ENCODE measurements at places on chromosomes 3 and 15.

DNA sequence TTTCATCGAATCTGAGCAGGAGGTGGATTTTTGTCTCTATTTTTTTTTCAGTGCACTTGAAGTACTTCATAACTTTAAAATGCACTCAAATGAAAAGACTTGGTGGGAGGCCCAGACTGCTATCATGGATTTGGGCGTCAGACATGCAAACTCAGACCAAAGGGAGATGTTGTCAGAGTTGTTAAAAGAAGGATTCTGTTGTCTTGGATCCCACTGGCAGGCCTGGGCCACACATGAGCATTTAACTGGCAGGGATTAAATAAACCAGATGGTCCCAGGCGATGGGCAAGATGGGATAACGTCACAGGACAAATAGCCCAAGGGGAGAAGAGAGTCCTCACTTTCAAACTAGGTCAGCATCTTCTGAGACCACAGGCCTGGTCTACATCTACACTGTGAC lies 15.4 kb downstream of the RTP1 start:
- no peak for DNase-seq

DNA sequence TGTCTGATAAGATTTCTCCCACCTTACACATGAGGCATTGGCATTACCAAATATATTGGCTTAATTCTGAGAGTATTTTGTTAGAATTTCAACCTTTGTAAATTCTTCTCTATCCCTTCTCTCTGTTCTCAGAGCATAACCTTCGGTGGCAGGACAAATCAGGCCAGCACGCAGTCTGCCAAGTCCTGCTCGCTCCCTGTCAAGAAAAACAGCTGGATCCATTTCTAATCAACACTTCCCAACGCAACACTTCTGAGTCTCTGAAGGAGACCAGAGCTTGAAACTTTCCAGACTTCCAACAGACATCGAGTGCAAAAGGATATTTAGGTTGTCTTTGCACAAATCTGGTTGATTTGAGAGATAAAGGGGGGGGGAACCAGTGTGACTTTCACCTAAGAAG lies 125.7 kb downstream of the SV2B start:
- DNase-seq = no peak

DNA sequence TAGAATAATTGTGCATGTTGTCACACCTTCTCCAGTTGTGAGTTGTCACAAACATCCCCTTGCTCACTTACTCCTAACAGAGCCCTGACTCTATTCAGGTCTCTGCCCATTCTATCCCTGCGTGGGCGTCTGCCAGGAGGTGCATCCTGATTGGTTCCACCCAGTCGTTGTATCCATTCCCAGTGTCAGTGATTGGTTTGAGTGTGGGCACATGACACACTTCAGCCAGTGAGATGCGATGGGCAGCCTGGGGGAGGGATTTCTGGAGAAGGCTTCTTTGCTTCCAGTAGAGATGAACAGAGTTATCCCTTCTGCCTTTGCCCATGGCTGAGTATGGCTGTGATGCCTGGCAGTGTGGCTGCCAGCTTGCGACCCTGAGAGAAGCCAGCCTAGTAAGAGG lies 18.7 kb downstream of the PXYLP1 start:
- DNase-seq = no peak

DNA sequence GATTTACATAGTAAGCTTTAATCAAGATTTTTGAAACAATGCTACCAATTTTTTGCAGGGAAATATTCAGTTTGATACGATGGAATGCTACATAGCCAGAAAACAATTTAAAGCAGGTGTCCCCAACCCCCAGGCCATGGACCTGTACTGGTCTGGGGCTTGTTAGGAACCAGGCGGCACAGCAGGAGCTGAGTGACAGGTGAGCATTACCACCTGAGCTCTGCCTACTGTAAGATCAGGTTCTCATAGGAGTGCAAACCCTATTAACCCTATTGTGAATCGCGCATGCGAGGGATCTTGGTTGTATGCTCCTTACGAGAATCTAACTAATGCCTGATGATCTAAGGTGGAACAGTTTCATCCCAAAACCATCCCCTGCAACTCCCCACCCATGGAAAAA lies 322.6 kb upstream of the NECTIN3 start:
- no peak for DNase-seq

GRCh38 chr3:194397757-194398312 lies 1.2 kb downstream of the GP5 start:
- DNase-seq = no peak

DNA sequence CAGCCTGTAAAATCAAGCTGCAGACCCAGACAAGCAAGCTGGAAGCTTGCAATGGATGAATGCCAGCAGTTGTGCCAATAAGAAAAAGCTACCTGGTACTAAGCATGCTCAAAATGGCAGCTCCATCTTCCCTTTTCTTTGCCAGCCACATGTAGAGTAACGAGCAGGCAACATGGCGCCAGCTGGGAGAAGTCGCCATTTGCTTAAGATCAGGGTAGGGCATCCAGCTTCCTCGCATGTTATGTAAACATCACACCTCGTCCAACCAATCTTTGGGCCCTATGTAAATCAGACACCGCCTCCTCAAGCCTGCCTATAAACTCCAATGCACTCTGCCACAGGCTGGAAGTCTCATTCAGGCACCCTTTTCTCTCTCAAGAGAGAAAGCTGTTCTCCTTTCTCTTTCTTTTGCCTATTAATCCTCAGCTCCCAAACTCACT lies 973.9 kb downstream of the FHIT start:
- no peak for DNase-seq

DNA sequence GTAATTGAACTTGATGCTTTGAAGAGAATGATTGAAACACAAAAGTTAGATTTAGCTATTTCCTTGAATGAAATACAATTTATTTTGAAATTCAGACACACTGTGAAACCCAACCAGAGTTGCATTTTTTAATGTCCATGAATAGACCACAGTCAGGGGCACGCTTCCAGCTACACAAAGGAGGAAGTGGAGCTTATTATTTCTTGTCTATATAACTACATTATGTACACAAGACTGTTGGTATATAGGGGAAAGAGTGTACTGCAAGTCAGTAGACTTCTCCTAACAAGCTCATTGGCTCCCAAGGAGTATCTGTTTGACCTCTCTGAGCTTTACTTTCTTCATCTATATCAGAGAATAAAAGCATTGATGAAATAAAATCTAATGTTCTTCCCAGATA lies 326.2 kb downstream of the RYR3 start:
- DNase-seq = no peak

- no peak for DNase-seq
These were observed 17.9 kb upstream of the LRRK1 start for GRCh38 chr15:100901296-100901695.

GRCh38 chr3:54621184-54621583 lies 306.7 kb downstream of the LRTM1 start:
- no peak for DNase-seq

- DNase-seq = no peak
These were observed 617.1 kb downstream of the NR2F2 start for GRCh38 chr15:96947296-96948229.

DNA sequence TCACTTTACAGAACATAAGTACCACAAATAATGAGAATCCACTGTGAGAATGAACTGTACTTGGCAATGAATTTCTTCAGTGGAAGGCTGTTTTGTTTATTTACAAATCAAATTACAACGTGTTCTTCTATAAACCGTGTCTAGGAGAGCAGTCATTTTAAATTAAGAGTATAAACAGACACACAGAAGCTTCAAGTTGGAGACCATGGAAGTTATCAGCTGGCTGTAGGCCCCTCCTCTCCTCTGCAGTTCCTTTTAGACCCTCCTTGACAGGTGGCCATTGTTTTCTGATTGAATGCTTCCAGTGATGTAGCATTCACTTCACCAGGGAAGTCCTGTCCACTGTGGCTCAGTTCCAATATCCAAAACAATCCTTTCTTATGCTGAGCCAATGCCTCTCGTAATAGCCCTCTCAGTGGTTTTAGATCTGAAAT lies 7.3 kb upstream of the MAPK6 start:
- DNase-seq = peak; percentile 43

DNA sequence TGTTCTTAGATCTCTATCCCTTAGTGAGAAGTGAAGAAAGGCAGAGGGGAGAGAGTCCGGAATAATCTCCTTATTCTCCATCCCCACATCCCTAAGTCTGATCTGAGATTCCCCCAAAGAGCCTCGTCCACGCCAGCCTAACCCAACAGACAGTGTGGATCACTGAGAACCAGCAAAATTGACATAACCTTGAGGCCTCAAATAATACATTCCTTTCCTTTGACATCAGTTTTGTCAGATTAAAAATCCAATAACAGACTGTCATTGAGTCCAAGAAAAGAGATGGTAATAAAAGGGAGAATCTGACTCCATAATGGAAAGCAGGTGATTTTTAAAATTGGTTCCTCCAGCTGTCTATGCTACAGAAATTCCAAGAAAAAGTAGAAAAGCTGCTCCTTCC lies 7.7 kb upstream of the SIAH2 start:
- no peak for DNase-seq

- DNase-seq = no peak
These were observed 196.8 kb downstream of the ADAMTSL3 start for GRCh38 chr15:83850501-83851245.

DNA sequence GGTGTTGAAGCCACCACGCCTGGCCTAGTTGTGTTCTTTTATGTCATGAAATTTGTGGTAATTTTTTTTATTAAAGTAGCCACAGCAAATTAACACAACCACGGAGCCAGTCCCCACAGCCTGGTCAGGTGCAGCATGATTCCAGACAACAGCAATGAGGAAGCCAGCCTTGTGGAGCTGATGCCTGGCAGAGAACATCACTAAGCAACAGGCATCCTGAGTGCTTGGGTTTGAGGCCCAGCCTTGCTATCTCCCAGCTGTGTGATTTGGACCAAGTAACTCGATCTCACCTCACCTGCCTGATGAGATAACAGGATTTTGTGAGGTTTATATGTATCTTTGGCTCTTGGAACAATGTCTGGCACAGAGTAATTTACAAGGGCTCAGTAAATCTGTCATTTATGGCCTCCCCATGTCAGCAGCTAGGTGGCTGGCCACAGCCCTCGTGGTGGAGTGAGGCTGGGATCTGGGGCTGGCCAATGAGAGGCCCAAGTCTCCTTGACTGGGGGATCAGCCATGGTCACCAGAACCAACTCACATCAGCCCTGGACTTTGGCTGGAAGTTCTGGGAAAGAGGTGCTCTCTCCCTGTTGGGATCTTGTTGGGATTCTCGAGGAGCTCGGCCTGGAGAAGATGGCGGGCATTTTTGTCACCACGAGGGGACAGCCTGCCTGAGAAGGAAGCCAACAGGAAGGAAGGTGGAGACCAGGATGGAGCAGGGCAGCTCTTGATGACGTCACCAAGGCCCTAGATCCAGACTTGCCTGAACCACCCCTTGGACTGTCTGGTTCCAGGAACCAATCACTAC lies 22.8 kb upstream of the FLNB start:
- peak; percentile 48 for DNase-seq

DNA sequence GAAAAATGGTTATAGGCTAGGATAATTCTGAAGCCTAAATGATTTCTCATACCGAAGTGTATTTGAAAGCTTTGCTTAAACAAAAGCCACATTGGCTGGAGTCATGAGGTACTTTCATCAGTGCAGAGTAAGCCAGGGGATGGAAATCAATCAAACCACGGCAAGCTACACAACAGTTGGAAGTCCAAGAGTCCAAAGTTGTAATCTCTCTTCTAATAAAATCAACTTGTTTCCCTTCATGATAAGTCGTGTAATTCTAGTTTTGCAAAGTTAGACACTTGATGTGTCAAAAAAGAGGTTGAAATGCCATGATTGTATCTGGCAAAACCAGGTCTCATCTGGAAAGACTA lies 250.5 kb upstream of the VEPH1 start:
- DNase-seq = no peak

- DNase-seq = no peak
These were observed 281.4 kb upstream of the CTDSPL start for GRCh38 chr3:37580237-37580636.

DNA sequence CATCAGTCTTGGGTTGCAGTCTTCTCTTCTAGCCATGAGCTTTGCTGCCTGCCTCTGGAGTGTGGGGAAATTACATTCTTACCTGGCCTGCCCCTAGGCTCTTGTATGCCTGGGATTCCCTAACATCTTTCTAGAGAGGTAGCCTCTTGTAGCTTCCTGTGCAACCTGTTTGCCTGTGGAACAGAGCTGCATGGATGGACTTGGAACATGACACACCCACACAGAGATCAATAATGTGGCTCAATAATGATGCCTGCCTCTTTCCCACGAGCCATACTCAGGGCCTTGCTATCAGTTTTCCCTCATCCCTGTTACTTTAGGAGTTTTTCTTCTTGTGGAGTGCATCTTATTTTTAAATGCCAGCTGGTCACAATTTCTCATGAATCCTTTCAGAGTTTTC lies 11.4 kb downstream of the CHCHD6 start:
- DNase-seq = no peak

DNA sequence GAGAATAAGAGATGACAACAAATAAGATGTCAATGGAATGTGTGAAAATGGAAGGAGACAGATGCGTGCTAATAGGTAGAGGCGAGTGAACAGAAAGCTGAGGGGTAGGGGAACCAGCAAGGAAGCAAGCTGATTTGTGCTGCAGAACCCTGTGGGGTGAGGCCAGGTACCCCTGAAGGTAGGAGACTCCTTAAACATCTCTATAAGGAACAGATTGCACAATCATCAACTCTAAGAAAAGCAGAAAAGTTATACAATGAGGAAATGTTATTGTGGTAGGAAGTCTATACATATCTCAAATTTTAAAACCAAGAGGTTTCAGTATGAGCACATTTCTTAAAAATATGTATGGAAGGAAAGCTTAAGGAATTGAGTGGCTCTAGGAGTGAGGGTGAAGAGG lies 315.0 kb upstream of the TPM1 start:
- DNase-seq = no peak

DNA sequence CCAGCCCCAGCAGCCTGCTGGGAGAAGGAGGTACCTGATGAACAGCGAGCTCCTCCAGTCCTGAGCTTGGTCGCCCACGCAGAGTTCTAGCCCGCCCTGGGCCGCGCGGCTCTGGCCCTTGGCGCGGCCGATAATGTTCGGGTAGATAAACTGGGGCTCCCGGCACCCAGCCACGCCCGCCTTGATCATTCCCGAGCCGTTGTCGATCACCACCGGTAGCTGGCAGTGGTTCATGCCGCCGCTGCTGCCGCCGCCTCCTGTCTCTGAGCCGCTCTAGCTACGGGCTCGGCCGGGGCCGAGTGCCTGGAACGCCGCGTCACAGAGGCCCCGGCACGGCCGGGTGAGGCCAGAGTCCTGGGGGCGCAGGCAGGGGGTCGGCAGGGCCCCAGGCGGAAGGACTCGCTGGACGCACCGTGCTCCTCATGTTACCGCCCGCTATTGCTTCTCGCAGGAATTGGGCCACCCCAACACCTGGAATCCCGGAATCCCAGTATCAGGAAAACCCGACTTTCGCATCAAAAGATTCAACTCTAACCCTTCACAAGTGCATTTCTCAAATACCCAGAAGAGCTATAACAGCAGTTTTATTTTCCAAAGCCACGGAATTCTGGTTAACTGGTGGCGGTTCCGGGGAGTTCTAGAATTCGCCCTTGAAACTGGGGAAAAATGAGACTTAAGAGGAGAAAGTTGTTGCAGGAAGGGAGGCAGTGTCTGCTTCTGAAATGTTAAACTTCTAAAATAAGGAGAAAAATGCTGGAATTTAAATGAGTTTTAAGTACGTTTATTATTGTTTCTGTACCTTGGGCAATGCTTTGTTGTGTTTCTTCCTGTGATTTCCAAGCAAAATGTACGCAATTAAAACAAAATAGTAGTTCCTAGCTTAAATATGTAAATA lies at the start of gene ACTRT3:
TSS of gene ACTRT3 (minus strand) at position 275 of the 895 bp plus-strand sequence. CDS start at position 234, 41 bp downstream.
- peak; percentile 82 for DNase-seq

GRCh38 chr3:72123908-72124441 lies 339.0 kb upstream of the PROK2 start:
- DNase-seq = no peak

GRCh38 chr15:94338243-94338846 lies 107.0 kb downstream of the MCTP2 start:
- DNase-seq = no peak

- no peak for DNase-seq
These were observed 179.4 kb downstream of the ABHD5 start for GRCh38 chr3:43870120-43870519.

- DNase-seq = no peak
These were observed 182.5 kb downstream of the RAB11A start for GRCh38 chr15:66051833-66052232.
